ENCODE measurements at places on chromosomes 2 and 18. TPM values are rescaled to one million over a fixed set of nuclear protein-coding genes. Genes with fewer than 3 reads are reported as not detected.

Gene ALPG
- polyA plus RNA-seq: not detected

Gene BOLL
- polyA plus RNA-seq: not detected

Gene CYS1
- polyA plus RNA-seq: 0.42 TPM

Gene CAVIN2
- 38.9 TPM for polyA plus RNA-seq

Gene ZNF514
- polyA plus RNA-seq: 11.9 TPM

Gene APCDD1
- polyA plus RNA-seq: 23.6 TPM

All from heart left ventricle (tissue), 16 donors.